Head of caudate nucleus (tissue), 42 donors: ENCODE measurements at places on chromosomes 12 and 14.

DNA sequence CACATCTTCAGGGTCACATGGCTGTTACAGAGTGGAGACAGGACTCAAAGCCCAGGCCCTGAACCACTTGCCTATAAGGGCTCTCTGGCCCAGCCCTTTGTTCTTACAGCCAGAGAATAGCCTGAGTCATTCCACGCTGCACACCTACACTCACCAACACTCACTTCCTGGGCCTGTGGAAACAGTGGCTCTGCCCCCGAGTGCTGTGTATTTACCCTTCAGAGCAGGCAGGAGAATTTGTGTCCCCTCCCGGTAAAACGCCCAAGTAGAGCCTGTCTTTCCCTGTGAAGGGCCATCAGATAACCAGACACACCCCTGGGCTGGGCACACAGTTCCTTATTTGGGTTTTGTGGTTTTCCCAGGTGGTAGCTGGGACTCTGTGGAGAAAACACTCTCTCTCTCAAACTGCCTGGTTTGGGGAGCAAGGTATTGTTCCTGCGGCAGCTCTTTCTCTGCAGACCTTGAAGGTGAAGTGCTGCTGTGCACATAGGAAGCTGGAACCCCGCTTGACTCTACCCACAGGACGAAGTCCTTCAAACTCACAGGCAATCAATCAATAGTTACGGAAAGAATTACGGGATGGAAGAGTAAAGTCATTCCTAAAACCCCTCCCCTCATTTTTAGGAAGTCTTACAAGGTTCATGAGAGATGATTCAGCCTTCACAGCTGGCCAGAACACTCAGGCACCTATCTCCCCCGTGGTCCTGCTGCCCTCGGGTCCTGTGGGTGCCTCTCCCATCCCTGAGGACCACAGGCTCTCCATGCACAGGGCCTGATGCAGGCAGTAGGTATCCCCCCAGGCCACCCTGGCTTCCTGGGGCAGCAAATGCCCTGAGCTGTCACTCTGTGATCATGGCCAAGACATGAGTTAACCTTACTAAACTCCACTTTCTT is 20.3 kb downstream of the FIGNL2 start:
- DNase-seq: no peak

GRCh38 chr12:42473561-42473960 is 116.0 kb downstream of the PRICKLE1 start:
- DNase-seq: no peak

DNA sequence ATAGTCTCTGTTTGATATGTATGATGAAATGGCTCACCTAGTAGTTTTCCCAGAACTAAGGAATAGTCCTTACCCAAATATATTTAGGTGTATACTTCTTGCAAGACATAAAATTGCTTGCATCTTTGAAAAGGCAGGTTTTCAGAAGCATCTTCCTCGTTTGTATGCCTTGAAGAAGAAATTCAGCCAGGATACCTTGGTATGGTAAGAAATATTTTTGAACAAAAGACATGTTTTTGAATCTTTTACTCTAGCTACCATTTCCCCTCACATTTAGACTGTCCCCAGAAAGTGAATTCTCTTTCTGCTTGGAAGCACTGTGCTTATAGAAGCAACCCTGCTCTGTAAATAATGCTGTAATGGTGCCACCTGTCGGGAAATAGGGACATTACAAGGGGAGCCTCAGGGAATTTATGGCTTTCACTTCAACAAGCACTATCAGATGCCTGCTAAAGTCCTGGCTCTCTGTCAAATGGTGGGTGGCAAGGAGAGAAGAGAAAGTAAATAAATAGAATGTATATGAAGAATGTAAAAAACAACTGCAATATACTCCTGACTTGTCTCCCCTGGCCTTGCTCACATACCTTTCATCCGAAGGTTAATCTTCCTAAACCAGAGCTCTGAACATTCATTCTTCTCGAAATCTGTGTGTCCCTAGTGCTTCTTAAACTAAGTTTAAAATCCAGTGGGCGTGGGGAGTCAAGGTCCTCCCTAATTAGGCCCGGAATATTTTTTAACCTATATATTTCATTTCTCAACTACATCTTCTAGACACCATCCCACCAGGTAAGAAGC is 6.1 kb downstream of the CCDC184 start:
- DNase-seq: peak; percentile 71

DNA sequence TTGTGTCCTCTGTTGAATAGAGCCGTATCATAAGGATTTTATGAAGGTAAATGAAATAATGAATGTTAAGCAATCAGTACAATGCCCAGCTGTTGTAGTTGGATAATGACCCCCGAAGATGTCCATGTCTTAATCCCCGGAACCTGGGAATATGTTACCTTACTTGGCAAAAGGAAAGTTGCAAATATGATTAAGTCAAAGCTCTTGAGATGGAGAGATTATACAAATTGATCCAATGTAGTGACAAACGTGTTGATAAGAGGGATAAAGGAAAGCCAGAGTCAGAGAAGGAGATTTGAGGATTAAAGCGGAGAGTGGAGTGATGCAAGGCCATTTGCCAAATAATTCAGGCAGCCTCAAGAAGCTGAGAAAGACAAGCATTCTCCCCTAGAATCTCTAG is 19.2 kb upstream of the MGAT4C start:
- DNase-seq: no peak

DNA sequence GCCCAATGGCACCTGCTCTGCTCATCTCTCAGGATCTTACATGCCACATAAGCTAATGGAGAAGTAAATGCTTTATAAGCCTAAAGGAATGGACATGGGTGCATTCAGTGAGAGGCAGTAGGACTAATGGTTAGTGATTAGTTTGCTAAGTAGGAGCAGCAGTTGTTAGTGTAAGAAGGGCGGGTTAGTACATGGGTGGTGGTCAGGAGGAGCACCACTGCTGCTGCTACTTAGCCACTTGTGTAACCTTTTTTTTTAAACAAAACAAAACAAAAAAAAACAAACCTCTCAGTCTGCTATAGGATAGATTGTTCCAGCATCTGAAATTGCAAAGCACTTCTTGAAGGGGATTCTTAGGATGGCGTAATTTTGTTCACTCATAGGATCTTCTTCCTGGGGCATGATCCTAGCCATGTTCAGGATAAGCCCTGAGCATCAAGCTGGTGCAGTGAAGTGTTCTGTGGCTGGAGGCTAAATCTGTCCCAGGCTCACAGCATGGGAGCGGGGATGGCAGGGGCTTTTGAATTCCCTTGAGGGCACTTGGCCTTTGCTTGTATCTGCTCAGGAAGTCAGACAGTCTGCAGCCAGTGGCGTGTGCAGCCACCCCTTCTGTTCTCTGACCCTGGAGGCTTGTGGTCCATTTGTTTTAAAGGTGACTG is 63.6 kb downstream of the CHST11 start:
- DNase-seq: no peak

DNA sequence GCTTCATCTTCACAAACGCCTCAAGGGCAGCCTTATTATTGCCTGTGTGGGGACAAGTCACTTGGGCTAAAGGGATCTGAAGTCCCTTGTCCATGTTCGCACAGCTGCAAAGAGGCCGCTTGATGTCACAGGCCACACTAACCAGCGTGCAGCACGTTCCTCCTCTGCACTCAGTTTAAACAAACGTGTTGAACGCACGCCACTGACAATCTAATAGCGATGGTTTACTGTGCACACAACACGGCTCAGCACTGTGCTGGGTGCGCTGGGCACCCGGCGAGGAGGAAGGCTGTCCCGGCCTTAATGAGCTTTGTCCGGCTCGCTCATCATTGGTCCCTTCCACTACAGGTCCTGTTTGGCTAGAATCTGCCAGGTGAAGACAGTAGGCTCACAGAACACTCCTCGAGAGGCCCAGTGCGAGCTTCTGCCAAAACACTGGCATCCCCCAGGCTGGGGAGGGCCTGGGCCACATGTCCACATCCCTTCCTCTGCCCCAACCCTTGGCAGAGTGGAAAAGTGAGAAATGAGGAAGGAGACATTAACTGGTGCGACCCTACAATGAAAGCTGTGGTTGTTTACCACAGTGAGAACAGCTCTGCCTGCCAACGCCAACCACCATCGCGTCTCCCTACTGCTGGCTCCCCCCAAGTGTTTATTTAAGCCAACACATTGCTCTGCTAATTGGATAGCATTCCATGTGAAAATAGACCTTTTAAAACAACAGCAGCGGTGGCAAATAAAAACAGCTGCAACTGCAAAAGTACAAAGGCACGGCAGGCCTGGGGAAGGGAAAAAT is 113.2 kb downstream of the RBM19 start:
- DNase-seq: no peak

DNA sequence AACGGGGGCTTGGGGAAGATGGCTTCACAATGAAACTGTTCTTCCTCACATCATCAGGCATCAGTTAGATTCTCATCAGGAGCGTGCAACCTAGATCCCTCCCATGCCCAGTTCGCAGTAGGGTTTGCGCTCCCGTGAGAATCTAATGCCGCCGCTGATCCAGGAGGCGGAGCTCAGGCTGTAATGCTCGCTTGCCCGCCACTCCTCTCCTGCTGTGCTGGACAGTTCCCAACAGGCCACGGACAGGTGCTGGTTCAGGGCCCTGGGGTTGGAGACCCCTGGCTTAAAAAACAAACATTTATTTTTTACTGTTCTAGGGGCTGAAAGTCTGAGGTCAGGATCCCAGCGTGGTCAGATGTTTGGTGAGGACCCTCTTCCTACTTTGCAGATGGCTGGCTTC is 180.5 kb downstream of the FBXL14 start:
- no peak for DNase-seq

DNA sequence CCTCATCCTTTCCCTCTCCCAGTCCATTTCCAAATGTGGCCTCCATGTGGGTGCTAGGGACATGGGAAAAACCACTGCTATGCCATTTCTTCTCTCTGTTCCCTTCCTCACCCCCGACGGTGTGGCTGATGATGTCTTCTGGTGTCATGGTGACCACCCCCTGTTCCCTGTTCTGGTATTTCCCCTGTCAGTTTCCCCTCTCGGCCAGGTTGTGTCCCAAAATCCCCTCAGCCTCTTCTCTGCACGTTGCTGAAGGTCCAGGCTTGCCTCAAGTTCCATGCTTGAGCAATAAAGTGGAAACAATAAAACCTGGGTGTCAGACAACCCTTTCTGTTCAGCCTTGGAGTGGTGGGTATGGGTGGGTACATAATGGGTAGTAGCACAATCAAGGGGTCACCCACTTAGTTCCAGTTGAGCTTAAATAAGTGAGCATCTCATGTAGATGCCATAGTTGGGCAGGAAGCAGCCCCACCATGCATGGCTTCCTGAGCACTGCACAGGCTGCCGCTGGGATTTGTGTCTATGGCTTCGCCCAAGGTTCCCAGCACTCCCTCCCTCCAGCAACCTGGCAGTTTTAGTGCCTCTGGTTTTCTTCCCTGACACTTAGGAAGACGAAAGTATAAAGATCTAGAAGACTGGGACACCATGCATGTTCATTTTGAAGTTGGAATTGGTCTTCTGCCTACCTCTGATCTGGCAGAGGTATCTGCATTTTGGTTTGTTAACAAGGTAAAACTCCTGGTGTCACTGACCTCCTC is 8.7 kb upstream of the ITFG2 start:
- no peak for DNase-seq

DNA sequence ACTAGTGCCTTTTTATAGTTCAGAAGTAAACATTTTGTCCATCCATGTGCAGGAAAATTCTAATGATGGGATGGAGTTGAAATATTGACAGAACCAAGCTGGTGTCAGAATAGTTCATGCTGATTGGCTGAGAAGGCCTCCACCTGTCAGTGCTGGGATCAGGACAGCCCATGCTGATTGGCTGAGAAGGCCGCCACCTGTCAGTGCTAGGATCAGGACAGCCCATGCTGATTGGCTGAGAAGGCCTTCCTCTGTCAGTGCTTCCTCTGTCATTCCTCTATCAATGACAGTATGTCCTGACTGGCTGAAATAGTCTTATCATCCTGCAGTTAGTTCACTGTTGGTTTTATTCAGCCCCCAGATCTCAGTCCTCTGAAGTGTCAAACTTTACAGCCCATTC is 95.7 kb downstream of the PPP2R5C start:
- DNase-seq: no peak

DNA sequence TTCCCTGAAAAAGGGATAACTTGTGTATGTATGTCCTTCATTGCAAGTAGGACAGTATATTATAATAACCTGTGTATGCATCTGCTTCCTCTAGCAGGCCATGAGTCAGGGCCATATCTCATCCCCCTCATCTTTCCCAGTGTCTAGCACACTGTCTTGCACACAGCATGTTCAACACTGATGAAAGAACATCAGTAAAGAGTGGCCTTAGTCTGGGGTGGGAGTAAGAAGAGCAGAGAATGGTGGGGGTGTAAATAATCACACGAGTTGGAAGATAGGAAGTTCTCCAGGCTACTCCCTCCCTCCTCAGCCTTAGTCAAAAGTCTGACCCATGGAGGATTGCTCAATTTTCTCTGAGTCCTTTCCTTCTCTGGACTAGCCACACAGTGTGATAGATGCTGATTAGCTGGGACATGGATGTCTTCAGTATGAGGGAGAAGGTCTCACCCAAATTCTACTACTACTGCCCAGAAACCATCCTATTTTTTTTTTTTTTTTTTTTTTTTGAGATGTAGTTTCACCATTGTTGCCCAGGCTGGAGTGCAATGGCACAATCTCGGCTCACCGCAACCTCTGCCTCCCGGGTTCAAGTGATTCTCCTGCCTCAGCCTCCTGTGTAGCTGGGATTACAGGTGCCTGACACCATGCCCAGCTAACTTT is 14.6 kb upstream of the SP1 start:
- no peak for DNase-seq

DNA sequence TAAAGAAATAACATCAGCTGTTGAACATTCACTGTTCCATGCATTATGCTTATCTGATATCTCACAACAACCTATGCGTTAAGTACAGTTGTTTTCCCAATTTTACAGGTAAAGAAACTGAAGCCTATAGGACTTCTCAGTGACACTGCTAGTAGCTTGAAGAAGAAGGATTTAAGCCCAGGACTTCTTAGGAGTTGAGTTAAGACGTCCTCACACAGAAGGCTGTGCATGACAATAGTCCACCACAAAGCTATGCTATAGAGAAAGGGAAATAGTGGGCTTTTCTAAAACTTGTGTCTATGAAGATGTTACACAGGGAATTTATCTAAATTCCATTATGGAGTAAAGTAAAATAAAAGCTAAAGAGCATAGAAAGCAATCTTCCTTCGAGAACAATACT is 120.5 kb upstream of the RASSF8 start:
- DNase-seq: no peak

DNA sequence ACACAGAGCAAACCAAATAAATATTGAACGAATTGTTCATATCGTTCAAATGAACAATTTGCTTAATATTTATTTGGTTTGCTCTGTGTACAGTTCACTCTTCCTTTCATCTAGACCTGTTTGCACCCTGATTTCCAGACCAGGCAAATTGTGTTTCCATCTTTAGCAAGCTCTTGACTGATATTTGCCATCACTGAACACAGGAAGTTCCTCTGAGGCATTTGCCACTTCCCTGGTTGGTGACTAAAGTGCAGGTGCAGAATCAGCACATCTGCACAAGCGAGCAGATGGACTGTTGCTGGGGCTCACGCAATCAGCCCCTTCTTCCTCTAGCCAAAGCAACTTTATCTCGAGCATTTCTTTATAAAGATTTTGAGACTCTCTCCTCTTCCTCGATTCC is 112.9 kb downstream of the DAAM1 start:
- no peak for DNase-seq

- DNase-seq: no peak
Measured at GRCh38 chr12:47808574-47809365, 10.9 kb downstream of the HDAC7 start.
